ENCODE measurements at places on chromosomes 2 and 18. TPM values are rescaled to one million over a fixed set of nuclear protein-coding genes. Genes with fewer than 3 reads are reported as not detected.

DNA sequence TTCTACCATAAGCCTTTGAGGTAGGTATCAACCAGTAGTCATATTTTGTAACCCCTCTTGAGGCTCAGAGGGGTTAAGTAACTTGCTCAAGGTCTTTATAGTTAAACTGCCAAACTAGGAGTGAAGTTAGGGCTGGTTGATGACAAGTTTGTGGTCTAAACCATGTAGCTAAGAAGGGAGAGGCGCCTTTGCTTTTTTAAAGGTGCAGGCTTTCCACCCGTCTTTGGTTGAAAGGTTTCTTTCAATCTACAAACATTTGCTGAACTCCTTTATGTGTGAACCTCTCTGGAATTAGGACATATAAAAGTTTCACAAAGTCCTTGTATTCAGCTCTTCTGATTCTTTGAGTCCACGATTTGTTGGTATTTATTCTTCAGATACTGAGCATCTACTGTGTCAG, 2.4 kb upstream of the MTA3 start:
- DNase-seq = no peak

DNA sequence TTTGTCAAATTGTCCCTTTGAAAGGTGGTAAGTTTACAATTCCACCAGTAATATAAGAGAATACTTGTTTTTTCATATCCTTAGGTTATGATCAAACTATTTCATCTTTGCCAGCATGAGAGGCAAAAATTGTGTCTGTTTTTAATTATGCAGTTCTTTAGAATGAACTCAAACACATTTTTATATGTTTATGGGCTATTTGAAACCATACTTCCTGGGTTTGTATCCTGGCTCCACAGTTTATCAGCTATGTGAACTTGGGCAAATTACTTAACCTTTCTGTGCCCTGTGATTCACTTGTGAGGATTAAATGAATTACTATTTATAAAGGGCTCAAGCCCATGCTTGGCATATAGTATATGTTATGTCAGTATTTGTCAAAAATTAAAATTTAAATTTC, 109.4 kb downstream of the TANC1 start:
- DNase-seq = no peak

Gene FAM237A
- total RNA-seq = not detected

- DNase-seq = peak; percentile 4
These were observed 107.4 kb downstream of the CPO start for GRCh38 chr2:207046724-207047123.

Gene KLHL14
- not detected for total RNA-seq
